H1 (cell line): ENCODE measurements at places on chromosomes 3 and 15.

DNA sequence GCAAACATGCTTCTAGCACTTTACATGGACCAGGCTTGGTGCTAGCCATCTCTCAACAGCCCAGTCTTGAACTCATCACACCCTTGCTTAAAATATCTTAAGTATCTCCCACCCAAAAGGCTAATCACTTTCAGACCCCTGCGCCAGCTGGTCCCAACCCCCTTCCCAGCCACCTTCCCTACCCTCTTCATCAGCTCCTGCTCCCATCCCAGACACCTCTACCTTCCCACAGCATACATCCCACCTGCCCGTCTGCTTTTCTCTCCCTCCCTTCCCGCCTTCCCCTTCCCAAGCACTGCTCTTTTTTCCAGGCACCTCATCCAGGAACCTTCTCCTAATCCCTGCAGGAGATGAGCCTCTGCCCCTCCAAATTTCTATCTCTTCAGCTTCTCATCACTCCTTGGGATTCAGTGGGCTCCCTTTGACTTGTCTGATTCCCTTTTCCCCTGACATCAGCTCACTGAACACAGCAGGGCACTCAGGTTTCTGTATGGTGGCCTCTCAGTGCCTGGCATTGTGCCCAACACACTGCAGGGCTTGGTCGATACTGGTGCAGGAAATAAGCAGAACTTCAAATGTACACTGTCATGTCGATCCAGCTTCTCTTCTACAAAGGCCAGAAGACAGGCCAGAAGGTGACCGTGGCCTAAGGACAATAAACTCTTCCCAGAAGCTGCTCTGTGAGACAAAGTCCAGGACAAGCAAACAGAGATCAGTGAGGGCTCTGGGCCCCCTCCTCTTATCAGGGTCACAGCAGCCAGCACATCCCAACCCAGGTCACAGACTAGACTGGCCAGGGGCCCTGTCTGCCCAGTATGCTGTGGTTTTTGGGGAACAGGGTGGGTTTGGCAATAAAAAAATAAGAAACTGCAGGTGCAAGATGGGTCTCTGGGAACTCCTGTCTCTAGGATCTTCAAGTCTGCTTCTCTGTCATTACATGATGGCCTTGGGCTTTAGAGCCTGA is 2.2 kb upstream of the ITIH1 start:
- DNase-seq, result no peak

- no peak for DNase-seq
Measured at GRCh38 chr3:123883701-123884202, 380 bp downstream of the MYLK start.

DNA sequence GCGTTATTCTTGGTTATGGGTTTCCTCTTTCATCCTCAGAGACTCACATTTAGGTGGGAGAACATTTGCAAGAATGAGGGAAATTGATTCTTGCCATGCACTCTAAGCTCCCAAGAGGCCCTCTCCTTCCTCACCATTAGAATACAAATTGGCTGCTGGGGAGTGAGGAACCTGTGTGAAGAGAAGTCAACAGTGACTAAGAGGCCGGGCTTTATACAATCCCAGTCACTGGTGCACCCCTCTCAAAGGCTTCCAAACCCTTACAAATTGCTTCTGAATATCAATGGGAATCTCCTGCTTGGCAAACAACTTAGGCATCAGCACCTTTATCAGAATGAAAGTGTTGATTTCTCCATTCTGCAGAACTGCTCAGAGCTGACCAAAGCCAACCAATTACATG is 16.5 kb upstream of the RGMA start:
- no peak for DNase-seq

GRCh38 chr15:90934949-90935751 is at the start of gene UNC45A:
Gene UNC45A (plus strand): TSS chr15:90935285. CDS start chr15:90935325, 40 bp downstream.
- DNase-seq, result peak; percentile 98

- no peak for DNase-seq
Measured at GRCh38 chr3:50299929-50300680, 900 bp upstream of the HYAL3 start.

GRCh38 chr3:43640681-43641080 is 18.9 kb upstream of the ANO10 start:
- no peak for DNase-seq

GRCh38 chr3:114498539-114499370 is 204.9 kb downstream of the TIGIT start:
- no peak for DNase-seq

GRCh38 chr3:32961189-32961715 is 9.8 kb downstream of the CCR4 start:
- no peak for DNase-seq

- DNase-seq, result no peak
Measured at GRCh38 chr15:67083135-67083762, 17.8 kb downstream of the SMAD3 start.

GRCh38 chr3:79881431-79881830 is 113.6 kb upstream of the ROBO1 start:
- DNase-seq, result no peak

DNA sequence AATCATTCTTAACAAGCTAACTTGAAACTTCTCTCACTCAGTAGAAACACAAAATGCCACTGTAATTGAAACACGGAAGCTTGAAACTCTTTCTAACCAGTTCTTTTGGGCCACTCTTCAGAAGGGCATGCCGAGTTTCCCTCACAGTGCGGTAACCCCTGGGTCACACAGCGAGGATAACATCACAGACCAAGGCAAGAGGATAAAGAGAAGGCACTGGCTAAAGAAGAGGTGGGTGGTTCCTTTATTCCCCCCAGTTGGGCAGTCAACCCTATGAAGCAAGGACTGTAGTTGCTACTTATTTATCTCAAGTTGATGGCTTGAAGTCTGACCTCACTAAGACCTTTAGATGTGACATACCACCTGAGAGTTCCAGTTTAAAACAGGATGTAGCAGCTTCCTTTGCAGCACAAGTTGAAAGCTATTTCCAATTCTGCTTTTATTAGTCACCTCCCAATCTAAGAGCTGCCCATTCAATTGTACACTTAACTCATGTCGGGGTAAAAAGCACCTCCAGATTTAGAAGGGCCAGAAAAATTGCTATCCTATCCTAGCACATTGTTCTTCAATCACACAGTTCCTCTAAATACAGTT is 272.4 kb downstream of the TIGIT start:
- DNase-seq, result no peak

- no peak for DNase-seq
Measured at GRCh38 chr3:129834580-129834979, 58.9 kb downstream of the TMCC1 start.

- DNase-seq, result no peak
Measured at GRCh38 chr15:81909011-81909358, 136.8 kb downstream of the MEX3B start.

DNA sequence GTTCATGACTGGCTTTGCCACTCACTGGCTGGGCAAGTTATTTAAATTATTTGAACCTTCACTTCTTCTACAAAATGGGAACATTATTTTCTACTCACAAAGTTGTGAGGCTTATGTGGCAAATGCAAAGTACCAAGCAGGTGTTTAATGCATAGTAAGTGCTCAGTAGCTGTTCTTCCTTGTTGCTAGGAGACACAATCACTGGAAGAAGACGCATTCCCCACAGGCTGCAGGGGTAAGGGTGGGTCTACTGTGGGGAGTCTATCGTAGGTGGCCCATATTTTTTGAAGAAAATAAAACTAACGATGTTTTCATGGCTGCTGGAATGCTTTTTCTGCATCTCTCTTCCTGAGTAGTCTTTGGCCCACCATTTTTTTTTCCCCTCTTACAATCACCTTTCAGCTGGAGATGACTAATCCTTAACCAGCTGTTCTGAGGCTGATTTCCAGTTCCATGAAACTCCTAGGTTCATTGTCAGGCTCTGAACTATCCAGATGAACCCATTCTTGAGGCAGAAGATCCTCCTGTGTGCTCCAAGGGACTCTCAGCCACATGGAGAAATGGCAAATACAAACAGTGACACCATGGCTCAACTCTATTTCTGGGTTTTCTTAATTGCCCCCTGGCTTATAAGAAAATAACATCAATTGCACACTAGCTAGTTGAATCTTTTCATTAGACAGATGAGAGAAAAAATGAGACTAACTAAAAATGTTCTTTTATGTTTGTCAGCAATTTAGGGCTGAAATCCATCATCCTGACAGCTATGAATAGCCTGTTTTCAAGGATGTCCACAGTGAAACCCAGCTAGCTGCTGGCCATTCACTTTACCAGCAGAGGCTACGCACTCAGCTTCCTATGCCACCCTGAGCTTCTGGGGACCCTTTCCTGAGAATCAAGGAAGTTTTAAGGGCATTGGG is 108.3 kb upstream of the ETV5 start:
- DNase-seq, result no peak

- no peak for DNase-seq
Measured at GRCh38 chr15:48267766-48268165, 61.7 kb downstream of the SLC12A1 start.

GRCh38 chr15:43293432-43293831 is 26.7 kb upstream of the TGM5 start:
- peak; percentile 62 for DNase-seq

- DNase-seq, result no peak
Measured at GRCh38 chr3:133838916-133839800, 33.5 kb downstream of the SRPRB start.

DNA sequence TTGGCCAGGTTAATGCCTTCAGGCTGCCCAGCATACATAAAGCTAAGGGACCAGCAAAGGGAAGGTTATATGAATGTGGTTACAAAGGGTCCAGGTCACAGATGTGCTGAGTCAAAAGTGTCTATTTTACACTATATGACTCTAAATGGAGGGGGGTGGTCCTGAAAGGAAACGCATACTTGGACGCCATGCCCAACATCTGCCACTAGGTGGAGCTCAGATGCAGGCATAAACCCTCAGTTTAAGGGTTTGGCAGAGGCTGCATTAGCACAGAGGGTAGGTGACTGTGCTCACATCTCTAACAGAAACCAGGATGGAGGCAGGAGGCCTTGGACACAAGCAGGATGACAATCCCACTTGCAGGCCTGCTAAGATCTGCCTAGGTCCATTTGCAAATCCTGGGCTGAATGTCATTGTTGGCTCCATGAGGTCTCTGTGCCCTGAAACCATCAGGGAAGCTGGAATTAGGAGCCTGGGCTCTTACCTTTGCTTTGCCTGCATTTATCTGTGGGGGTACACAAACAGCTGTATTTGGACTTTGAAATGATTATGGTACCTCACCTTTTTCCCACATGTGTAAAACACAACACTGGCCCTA is 55.8 kb downstream of the ZNF621 start:
- DNase-seq, result peak; percentile 31

- DNase-seq, result no peak
Measured at GRCh38 chr3:189419038-189419437, 212.2 kb upstream of the TP63 start.

DNA sequence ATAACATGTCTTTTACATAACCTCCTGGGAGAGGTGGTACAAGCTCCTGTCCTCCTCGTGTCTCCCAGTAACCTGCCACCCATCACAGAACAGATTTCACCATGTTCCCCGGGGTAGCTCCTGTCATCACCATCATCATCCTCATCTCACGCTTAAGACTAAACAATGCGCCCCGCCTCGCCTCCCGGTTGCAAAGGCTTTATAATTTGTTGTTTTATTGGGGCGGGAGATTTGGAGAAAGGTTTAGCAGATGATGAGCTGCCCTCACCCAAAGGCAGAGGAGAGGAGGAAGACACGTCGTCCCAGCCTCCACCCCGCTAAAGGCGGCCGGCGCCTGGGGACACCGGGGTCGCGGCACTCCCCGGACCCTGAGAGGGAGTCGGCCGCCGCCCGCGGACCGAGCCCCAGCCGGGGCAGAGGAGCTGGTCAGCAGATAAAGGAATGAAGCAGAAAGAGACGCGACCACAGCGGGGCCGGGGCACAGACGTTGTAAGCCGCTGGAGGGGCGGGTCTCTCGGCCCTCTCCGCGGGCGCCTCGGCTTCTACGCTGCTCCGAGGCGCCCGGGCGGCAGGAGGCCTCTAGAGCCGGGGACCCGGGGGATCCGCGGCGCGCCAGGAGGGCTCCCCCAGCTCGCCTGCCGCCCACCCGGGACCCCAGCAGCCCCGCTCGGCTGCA is 589 bp downstream of the HERC1 start:
- DNase-seq, result peak; percentile 56

DNA sequence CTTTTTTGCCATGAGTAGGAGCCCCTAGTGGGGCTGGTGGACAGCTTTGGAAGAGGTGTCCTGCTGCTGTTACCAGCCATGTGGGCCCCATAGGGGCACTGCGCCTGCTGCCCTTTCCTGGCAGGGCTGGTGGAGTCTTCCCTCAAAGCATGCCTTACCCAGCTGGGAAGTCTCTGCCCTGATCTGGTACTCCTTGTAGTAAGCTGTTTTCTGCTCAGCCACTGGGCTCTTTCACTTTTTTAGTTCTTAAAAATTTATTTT is 26.2 kb downstream of the HMCES start:
- DNase-seq, result no peak

DNA sequence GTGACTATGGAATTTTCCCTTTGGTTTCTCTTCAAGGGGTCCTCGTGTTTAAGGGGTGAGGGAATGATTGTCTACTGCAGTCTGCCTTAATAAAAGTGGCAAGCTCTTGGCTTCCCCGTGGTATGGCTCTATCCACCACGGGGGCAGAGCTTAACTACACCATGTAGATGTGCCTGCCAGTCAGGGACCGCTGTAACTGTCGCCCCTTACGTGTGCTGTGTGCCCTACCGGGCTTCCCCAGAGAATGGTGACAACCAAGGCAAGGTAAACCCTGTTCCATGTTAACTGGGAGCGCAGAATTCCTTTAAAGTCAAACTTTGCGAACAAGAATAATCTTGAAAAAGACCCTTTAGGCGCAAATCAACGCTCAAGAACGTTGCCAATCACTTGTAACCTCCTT is 966 bp upstream of the C3orf80 start:
- peak; percentile 48 for DNase-seq

DNA sequence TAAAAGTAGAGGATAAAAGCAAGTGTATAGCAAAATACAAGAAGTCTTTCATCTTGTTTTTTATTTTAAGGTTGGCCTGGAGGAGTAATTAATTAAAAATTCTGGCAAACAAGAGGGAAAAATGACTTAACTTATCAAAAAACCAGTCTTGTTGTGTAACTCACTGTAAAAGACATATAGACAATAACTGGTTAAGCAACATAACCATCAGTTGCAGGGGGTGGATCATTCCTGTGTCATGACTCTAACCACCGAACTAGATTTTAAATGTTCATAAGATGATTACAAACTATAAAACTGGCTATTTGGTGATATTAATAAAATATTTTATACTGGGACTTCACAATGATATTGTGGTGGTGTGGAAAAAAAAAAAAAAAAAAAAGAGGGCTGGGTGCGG is 130.6 kb downstream of the STAG1 start:
- DNase-seq, result no peak

DNA sequence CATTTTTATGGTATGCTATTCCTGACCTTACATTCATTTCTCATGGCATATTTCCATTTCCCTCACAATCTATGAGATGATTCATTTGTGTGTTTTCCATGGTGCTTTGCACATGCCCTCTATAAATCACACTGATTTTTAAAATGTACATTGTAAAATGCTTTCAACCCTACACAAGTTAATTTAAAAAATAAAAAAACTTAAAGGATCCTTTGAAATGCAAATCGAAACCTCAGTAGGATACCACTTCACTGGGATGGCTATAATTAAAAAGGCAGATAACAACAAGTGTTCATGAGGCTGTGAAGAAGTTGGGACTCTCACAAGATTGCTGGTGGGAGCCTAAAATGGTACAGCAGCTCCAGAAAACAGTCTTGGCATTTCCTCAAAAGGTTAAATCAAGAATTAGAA is 83.5 kb downstream of the FMN1 start:
- DNase-seq, result no peak
